ENCODE measurements at places on chromosomes 1 and 21.

GRCh38 chr1:212561501-212561931, 47.0 kb upstream of the ATF3 start:
- no peak for DNase-seq

DNA sequence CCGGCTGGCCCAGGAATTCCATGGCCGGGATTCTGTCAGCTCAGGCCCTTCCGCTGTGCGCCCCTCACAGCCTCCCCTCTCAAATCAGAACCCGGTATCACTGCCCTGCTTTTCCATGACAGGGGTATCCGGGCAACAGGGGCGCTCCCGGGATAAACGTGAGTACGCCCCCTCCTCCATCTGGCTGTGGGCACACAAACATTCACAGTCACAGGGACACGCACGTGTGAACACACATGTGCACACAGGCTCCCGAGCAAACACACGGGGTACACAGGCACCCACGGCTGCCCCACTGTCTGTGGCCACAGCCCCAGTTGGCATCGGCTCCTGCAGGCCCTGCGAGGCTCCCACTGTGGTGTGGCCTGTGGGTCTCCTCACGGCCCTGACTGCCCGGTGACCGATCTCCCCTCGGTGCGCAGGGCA, 16.7 kb downstream of the COL6A1 start:
- no peak for DNase-seq

- DNase-seq = no peak
These were observed 20.2 kb downstream of the PLEKHA6 start for GRCh38 chr1:204339541-204339940.

DNA sequence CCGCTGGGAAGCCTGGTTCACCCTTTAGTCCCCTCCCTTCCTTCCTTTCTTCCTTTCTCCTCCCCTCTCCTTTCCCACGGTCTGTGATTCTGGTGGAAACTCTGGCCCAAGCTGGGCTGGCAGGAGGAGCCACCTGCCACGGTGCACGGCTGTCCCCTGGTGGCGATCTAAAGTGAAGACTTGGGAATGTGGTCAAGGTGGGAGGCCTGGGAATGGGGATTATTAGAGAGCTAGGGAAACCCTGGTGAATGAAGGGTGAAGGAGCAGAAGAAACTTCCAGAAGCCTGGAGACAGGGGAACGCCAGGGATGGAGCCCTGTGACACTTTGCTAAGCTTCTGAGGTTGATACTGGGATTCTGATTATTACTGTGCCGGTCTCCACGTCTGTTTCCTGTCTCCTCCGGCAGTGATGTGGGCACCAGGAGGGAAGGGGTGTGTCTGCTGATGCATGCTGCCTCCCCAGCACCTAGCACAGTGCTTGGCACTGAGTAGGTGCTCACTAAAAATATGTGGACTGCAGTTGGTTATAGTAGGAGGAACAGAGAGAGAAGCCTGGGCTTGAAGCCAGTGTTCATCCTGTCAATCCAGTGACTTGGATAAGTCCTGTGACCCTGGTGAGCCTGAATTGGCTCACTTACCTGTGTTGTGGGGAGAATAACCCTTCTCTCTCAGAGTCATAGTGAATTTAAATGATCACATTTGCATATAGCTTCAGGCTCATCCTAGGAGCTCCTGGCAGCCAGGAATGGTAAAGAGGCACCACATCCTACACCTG, 71.2 kb upstream of the NBPF3 start:
- DNase-seq = peak; percentile 69

- DNase-seq = no peak
These were observed 487.0 kb upstream of the RGS18 start for GRCh38 chr1:191671236-191671635.

DNA sequence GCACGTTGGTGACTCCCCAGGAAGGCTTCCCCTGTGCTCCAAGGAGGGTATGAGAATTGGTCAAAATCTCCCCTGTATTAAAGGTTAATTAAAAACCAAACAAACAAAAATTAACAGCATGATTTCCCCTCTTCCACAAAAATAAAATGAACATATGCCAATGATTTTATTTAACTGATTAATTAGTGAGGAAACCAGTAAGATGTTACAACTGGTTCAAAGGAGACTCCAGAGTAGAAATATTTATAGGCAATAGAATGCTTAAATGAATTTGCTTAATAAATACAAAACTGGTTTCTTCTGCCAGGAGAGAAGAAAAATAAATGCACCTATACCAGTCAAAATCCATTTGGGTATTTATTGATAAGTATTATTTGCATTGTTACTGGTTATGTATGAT, 249.5 kb upstream of the DEPDC1 start:
- no peak for DNase-seq

DNA sequence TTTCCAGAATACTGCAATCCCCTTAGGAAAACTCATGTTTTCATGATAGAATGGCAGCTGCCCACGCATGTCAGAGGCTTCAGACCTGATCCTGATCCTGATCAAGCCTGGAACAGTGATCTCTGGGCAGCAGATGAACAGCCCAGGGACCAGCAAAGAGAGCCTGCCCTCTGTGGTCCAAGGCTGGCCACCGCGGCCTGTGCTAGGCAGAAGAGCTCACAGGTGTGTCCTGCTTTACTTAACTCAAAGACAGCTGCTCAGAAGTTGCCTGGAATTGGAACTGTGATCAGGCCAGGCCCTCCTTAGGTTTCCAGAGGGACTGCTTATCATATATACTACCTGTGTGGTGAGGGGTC, 21.2 kb upstream of the BCAR3 start:
- no peak for DNase-seq

- no peak for DNase-seq
These were observed 90.8 kb downstream of the LHX9 start for GRCh38 chr1:198007687-198008607.

- DNase-seq = peak; percentile 81
These were observed 23.6 kb downstream of the ATP2B4 start for GRCh38 chr1:203649999-203650836.

- DNase-seq = no peak
These were observed 14.6 kb downstream of the ARHGEF10L start for GRCh38 chr1:17553975-17554700.

- no peak for DNase-seq
These were observed 53.1 kb upstream of the GPR25 start for GRCh38 chr1:200819726-200820125.

DNA sequence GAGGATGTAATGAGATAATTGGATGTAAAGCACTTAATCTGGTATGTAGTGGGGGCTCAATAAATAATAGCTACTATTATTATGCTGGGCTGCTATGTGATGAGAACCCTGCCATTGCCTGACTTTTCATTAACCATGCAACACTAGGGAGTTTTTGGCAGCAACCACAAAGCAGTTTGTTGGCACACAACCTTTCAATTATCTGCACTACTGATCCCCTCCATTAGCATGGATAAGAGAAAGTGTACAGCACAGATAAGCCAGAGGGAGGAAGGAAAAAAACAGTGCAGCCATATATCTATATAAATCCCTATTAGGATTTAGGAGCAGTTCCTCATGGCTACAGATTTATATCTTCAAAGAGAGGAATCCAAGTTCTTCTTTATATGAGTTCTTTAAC, 498.5 kb downstream of the NUF2 start:
- no peak for DNase-seq

GRCh38 chr21:44773291-44773932, 28.2 kb downstream of the UBE2G2 start:
- no peak for DNase-seq

DNA sequence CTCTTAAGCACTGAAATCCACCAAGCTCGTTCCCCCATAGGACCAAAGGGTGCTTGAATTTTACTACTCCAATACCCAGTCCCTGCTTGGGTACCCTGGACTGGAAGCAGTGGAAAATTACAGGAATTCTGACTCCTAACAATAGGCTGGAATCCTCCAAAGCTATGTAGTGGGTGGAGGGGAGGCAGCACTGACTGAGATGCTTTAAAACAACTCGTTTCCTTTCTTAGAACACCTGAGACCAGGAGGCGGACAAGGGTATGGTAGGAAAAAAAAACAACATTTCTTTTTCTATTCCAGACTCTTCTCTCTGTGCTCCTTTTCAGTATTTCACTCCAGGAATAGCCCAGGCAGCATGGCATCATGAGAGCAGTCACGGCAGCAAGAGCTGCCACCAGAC, 2.3 kb downstream of the PEF1 start:
- DNase-seq = no peak

GRCh38 chr1:232184561-232185530, 445.1 kb downstream of the SIPA1L2 start:
- no peak for DNase-seq

- DNase-seq = no peak
These were observed 134.1 kb downstream of the GLUL start for GRCh38 chr1:182257369-182258063.

DNA sequence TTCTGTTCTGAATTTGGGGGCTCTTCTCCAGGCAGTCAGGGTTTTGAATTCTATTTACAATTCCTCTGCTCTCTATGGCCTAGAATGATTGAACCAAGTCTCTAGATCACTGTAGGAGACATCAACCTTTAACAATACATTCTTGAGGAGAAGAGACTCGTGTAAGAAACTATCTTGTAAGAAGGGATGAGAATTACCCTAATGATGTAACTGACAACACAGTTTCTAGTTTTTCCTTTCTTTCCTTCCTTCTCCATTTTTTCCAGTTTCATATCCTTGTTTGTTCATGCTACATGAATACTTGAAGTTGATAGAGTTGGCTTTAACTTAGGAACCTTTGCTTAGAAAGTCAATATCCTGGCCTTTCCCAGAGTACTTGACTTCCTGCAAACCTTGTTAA, 1.3 kb upstream of the ATP1A1 start:
- no peak for DNase-seq

GRCh38 chr1:18668750-18669404, 38.2 kb downstream of the PAX7 start:
- no peak for DNase-seq

DNA sequence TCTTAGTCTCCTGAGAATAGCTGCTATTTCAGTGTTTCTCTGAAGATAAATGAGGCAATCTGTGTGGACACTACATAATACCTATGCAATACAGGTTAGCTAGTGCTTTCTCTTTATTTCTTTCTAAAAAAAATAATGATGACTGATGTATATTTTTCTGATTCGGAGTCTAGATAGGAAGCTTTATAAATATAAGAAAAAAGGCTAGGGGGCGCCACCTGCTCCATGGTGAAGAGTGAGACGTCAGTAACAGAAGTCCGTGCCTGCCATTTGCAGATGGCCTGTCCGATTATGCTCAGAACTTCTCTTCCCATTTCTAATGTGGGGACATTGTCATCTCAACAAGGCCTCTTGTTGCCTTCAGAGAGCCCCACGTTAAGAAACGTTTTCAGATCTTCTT, 26.4 kb downstream of the QSOX1 start:
- peak; percentile 27 for DNase-seq

- no peak for DNase-seq
These were observed 145.6 kb downstream of the HIVEP3 start for GRCh38 chr1:41773144-41773591.

- DNase-seq = no peak
These were observed 1.8 kb upstream of the MEX3A start for GRCh38 chr1:156083800-156084790.

DNA sequence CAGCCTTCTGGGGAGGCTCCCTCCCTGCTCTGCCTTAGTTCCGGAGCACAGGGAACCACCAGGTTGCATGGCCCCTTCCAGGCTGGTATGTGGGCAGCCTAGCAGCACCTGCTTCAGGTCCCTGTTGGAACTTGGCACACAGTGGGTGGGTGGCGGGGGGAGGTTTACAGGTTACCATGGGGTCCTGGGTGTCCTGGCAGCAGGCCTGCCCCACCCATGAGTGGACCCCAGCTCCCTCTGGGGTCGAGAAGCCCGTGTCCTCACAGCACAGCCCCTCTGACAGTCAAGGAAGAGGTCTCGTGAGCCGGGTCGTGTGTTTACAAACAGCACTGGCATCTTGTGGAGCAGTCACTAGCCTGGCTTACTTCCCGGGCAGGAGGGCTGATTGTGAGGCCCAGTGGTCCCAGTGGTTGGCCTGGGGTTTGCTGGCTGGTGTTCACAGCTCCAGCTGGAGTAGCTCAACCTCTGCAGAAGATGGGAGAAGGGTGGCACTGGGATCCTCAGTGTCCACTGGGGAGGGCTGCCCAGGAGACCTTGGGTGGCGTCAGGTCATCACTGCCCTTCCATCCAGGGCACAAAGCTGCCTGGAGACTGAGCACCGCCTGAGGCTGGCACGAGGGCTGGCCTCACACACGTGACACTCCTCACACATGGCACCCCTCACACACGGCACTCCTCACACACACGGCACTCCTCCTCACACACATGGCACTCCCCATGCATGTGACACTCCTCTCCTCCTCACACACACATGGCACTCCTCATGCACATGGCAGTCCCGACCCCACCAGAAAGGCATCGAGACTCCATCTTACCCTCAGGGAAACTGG, 100.9 kb downstream of the RIPK4 start:
- DNase-seq = no peak

Measured in activated CD4-positive, alpha-beta memory T cell treated with anti-CD3 and anti-CD28 coated beads for 36 hours (primary cell).